Cortex of kidney (tissue), 1 donor: ENCODE measurements at places on chromosomes 2 and 18.

GRCh38 chr18:76351961-76352581, 143.0 kb downstream of the ZNF516 start:
- DNase-seq = no peak

- no peak for DNase-seq
These were observed 42.3 kb downstream of the RFX8 start for GRCh38 chr2:101432411-101433181.

DNA sequence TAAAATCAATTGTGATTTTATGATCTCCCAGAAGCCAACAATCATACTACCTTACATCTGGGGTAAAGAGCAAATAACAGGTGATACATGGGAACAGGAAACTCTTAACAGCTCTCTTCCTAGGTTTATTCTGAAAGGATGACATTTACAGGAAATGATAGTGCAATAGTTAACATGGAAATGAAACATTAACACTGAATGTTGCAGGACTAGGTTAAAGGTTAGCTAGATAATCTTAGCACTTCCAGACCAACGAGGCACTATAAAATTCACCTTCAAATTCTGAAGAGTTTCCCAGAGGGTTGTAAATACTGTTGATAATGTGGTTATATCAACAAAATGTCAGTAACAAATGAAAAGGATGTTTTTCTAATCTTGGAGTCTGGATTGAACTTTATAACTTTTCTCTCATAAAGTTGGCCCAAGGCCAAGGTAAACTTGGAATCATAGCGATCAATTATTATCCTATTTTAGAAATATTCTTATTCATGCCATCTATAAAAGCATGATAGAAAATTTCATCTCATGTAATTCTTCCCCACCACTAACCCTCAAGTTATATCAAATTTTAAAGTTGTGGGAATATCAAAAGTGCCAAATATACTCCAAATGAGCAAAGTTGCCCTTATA, 32.9 kb upstream of the GCG start:
- DNase-seq = no peak

GRCh38 chr2:152508446-152508845, 173.5 kb downstream of the FMNL2 start:
- DNase-seq = no peak

- no peak for DNase-seq
These were observed 18.4 kb upstream of the WIPF1 start for GRCh38 chr2:174615871-174616436.

DNA sequence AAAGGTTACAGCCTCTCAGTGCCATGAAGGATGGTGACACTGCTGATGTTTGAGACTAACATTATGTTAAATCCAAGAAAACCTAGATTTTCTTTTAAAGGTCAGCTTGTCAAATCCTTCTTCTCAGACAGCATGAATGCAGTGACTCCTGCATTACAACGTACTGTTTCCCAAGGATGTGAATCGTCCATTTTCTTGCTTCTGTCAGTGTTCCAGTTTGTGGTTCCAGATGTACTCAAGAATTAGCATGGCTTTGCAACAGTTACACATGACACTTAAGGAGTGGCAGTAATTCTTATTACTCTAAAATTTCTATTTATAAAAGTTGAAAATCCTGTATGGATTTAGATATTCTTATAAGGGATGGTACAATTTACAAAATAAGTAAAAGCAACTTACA, 1.5 kb upstream of the TTC39C start:
- no peak for DNase-seq

- DNase-seq = no peak
These were observed 195.6 kb downstream of the MYCN start for GRCh38 chr2:16135913-16136310.

DNA sequence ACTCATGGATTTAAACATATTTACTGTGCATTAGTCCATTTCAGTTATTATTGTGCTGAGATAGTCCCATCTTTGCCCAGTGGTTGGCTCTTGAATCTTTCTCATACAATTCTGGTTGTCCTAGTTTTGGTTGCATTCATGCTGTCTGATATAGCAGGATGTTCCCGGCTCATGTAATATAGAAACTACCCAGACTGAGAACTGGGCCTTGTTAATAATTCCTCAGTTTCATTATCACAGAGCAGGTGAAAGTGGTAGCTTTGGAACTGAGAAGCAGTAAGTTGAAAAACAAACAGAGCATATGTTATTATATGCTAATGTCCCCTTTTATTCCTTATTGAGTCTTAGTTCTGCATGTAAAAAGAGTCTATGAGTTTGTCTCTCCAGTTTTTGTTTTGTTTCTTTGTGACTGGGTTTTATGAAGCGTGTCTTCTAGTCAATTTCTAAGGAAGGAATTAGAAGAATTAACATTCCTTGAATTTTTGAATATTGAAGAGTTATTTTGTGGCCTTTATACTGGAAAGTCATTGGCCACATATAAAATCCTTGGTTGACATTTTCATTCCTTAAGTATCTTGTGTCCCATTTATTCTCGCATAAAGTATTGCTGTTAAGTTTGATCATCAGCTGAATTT, 43.3 kb downstream of the EIF5B start:
- DNase-seq = no peak

GRCh38 chr18:12352188-12352587, 24.8 kb downstream of the AFG3L2 start:
- no peak for DNase-seq

DNA sequence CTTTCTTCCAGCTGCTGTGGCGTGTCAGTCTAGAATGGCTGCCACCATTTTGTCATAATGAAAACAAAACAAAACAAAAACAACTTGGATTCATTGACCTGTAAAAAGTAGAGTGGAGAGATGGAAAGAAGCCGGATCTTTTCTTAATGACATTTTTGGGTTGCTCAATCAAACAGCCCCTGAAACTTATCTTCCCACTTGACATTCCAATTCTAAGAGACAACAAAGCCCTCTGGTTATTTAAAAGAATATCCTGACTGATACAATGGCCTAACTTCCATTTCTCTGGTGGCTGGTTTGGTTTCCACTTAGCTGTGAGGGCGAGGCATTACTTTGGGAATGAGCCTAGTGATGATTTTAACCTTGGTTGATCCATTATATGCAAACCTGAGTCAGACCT, 123.7 kb downstream of the AQP4 start:
- DNase-seq = no peak

DNA sequence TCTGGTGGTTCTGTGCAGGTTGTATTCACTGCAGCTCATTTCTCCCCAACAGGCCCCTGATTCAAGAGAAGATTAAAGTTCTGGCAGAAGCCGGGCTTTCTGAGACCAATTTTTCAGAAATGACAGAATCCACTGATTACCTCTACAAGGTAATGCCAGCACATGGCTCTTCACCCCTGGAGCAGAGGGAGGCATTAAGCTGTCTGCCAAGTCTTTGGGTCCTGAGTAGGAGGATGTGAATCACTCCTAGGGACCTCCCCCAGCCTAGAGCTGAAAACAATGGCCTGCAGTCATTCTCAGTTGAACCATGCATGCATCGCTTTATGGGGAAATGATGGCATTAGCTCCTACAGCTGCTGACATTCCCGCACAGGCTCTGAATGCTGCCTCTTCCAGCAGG, 20.5 kb upstream of the RPL37A start:
- no peak for DNase-seq

- no peak for DNase-seq
These were observed 14.5 kb downstream of the GMCL1 start for GRCh38 chr2:69843993-69844392.

GRCh38 chr2:168130346-168130745, 117.0 kb downstream of the STK39 start:
- no peak for DNase-seq

DNA sequence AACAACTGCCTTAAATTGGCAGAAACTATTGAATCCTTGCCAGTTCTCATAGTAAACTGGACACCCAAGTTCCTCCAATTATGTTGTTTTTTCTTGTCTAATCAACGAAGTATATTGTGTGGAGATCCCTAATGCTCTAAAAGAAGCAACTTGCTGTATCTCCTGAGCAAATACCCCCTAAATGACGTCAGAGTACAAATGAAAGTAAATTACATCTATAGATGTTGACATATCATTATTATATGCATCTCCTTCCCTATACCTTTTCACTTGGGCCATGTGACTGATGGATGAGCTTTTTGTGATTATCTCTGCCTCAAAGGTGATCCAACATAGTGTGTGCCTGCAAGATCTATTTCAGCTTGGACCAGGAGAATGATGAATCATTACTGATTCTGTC, 159.4 kb downstream of the CCDC148 start:
- no peak for DNase-seq

GRCh38 chr2:200929334-200930249, 33.9 kb downstream of the ORC2 start:
- no peak for DNase-seq

GRCh38 chr2:132691556-132691955, 21.6 kb upstream of the LYPD1 start:
- no peak for DNase-seq

DNA sequence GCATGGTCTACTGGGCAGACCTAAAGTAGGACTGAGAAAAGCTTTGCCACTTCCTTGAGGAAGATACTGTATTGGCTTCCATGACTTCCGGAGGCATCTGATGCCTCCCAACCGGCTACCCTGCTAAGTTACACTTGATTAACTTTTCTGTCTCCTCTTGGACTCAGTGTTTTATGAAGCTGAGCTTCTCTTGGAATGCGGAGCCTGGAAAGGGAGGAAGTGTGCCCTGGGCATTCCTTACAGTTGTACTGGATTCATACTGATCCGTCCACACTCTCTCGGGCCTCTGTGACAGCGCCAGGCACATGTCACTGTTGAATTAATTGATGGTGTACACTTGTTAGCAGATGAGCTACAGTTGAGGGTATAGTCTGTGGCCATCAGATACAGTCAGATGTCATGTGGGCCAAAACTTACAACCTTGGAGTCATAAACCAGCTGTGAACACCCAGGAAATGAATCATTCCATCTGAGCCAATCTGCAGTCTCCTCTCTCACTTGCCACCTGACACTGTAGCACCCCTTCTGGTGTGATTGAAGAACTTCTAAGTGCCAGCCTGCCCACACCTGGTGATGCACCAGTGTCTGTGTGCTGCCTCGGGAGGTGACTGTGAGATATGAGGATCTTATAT, 122.5 kb downstream of the FHOD3 start:
- DNase-seq = no peak

- DNase-seq = no peak
These were observed 194.8 kb downstream of the ANAPC1 start for GRCh38 chr2:111689174-111689573.

DNA sequence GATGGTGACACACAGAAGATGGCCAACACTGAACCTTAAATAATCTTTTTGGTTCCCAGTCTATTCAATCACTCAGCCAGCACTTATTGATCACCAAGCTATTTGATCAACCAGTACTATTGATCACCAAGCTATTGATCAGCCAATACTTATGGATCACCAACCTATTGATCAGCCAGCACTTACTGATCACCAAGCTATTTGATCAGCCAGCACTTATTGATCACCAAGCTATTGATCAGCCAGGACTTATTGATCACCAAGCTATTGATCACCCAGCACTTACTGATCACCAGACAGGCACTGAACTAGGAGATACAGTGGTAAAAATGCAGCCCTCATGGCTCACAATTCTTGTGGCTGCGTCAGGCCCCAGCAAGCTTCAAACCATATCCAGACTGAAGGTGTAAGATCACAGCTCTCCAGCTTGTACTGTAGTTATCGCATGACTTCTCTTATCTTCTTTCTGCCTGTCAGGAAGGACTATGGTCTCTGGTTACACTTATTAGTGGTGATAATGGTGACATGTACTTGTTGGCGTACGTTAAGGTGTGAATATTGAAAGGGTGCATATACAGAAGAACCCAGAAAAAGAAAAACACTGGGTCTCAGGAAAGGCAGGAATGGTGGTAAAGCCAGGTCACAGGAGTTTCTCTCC, 18.4 kb upstream of the B3GNT2 start:
- no peak for DNase-seq

- no peak for DNase-seq
These were observed 7.5 kb upstream of the ZNF516 start for GRCh38 chr18:76502551-76502950.

- no peak for DNase-seq
These were observed 282.9 kb upstream of the TNP1 start for GRCh38 chr2:217142649-217143266.

DNA sequence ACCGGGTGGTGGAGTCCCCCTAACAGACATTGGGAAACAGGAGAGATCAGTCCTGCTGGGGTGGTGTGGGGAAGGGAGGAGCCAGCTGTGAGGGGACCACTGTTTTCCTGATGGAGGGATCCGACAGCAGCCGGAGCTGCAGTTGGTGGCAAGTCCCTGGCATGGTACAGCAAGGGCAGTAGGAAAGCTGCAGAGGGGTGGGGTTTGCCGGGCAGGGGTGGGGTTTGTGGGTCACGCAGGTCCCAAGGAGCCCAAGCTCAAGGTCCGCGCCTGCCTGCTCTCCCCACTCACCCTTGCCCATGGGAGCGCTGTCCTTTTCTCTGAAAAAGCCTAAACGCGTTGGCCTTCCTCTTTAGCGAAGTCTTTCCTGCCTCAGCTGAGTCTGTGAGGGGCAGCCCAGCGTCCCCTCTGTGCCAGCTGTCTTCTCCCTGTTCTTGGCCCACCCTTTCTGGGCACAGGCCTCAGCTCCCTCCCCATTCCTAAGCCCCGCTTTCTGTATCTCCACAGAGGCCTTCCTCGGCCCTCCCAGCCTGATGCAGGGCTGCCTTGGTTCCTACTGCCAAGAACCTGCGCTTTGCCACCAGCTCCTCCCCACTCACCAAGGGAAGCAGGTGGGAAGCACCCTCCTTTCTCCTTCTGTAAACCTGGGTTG, 29.3 kb upstream of the INHBB start:
- no peak for DNase-seq

DNA sequence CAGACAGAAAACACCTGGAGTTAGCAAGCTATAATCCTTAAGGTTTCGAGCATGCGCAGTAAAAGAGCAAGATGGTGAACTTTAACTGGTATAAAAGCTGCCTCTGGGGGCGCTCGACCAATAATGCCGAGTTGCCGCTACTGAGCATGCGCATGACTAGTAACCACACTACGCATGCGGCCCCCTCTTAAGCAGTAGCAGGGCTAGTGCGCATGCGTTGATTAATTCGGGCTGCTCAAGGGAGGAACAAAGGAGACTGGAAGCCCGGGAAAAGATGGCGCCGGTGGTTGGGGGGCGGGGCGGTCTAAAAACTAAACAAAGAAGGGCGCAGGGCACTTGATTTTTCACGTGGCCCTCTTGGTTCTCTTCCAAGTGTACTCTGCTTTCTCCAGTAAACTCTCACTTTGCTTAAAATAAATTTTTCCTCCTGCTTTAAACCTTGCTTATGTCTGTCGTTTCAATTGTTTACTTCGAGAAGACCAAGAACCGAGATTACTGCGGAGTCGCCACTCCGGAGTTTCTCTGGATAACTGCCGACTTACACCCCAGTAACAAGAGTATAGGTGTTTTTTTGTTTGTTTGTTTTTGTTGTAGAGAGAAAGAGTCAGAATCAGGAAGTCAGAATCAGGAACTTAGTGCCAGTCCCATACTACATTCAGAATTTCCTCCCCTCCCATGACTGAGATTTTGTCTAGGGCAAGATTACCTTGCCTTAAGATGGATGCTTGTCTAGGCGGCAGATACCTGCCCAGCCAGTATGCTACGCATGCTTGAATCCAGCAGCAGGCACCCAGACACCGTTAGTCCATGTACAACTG, 5.8 kb downstream of the XRCC5 start:
- no peak for DNase-seq
